Germinal center (tissue), 1 donor: ENCODE measurements at places on chromosomes 12 and 14.

DNA sequence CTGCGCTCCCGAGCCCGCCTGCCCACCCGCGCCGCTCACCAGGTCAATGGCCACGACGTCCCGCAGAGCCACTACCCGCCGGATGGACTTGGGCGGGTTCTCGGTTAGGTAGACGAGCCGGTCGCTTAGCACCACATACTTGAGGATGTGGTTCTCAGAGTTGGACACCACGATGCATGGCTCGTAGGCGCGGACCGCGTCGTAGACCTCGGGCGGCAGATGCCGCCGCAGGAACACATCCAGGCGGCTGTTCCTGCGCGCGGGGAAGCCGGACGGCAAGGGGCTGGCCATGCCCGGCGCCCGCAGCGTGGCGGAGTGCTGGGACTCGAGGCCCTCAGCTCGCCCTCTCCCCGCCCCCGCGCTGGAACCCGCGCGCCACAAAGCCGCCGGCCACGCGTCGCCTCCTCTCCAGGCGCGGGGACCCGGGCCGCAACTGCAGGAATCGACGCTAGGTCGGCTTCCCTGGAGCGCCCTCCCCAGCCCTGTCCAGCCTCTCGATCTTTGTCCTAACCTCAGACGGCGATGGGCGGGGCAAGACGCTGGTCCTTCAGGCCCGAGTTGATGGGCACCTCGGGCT lies at the start of gene C12orf56:
Gene C12orf56 (minus strand): TSS at position 484 of the 577 bp plus-strand sequence. CDS start 193 bp downstream, at position 291.
- DNase-seq, result no peak

DNA sequence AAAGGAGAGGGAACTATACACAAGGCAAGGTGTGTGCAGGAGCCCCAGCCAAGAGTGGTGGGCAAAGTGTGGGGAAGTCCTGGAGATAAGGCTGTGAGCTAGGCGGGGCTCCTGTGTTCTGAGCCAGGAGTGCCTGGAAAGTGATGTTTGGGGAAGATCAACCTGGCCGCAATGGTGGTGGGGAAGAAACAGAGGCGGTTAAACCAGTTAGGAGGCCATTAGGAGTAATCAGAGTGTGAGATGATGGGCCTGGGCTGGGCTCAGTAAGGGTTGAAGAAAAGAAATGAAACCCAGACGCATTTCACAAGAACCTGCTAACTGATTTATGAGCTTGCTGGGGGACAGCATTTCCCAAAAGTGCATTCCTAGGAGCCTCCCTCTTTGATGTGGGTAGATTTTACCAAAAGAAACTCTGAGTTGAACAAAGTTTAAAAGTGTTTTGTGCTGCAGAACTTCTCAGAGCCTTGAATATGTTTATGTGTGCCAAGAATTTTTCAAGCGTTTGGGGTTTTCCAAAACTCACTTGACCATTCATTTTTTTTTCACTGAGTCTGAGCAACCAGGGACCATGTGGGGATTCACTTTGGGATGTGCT lies 34.2 kb upstream of the LRP1-AS start:
- no peak for DNase-seq

- DNase-seq, result no peak
These were observed 8.6 kb downstream of the INF2 start for GRCh38 chr14:104697892-104698583.

DNA sequence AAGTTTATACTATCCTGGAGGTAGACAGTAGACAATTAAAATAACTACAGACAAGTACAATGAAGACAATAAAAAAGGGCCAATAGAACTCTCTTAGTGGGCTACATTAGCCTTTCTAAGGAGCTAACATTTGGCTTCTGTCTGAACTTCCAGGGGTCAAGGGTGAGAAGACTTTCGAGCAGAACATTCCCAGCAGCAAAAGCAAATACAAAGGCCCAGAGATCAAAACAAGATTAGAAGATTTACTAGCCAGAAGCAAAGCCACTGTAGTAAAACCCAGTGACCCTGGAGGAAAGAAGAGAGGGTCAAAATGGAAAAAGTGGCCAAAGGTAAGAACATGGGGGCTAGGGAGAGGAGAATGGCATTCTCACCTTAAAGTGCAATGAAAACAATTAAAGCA lies 63.2 kb downstream of the ATP2B1 start:
- no peak for DNase-seq

DNA sequence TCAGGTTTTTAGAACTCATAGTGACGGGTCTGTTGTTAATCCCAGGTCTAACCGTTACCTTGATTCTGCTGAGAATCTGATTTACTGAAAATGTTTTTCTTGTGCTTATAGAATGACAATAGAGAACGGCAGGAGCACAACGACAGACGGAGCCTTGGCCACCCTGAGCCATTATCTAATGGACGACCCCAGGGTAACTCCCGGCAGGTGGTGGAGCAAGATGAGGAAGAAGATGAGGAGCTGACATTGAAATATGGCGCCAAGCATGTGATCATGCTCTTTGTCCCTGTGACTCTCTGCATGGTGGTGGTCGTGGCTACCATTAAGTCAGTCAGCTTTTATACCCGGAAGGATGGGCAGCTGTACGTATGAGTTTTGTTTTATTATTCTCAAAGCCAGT lies 34.4 kb downstream of the PSEN1 start:
- no peak for DNase-seq

DNA sequence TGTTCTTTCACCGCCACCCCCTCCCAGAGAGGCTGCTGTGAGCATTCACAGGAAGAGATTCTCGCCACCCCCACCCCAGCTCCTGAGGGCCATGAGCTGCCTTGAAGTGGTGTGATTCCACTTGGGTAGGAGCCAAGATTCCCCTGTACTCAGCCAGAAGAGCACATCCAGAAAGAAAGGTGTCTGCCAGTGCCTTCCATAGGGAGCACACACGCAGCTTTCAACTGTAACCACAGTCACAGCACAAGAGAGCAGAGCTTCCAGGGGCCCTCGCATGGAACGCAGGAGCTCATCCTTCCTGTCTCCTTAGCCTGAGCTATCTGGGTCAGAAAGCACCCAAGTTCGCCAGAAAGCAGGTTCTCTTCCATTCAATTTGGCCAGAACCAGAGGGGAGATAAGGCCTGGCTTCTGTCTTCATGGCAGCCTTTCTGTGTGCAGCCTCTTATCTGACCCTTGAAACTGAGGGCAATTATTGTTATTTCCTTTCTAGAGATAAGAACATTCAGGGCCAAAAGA lies 66.6 kb upstream of the SCN8A start:
- no peak for DNase-seq

DNA sequence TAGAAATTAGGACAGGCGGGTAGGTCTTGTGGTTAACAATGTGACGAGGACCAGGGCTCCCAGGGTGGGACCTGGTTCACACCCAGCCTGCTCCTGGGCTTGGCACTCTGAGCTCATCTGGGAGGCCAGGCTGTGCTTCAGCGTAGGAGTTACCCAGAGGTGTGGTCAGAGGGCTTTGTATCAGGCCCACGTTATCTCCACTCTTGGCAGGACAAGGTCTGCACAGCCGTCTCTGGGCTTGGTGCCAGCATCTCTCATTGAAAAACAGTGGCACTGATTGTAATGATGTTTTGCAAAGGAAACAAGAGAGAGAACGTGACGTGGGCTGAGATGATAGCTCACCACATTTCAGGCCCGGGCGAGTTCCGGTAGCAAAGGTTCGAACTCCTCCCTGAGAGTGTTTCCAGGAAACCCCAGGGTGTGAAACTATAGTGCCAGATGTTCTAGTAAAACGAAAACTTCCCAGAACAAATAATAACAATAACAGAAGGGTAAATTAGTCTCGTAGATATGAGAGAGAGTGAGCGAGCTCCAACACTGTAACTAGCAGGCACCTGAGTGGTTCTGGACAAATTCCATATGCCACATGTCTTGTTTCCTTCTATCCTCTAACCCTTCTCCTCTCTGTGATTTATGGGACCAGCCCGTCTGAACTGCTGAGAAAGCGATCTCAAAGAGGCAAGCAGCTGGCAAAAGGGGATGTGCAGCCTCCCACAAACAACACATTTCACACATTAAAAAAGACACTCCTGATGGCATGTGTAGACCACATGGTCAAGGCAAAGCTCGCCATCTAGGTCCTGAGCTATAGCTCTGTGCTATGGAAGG lies 227.3 kb downstream of the KTN1 start:
- no peak for DNase-seq

GRCh38 chr12:120584343-120585149 lies 3.3 kb upstream of the POP5 start:
- peak; percentile 55 for DNase-seq

- DNase-seq, result no peak
These were observed 8.4 kb downstream of the ANO6 start for GRCh38 chr12:45224311-45224710.

- DNase-seq, result no peak
These were observed 88.4 kb downstream of the MYF5 start for GRCh38 chr12:80805106-80805505.

DNA sequence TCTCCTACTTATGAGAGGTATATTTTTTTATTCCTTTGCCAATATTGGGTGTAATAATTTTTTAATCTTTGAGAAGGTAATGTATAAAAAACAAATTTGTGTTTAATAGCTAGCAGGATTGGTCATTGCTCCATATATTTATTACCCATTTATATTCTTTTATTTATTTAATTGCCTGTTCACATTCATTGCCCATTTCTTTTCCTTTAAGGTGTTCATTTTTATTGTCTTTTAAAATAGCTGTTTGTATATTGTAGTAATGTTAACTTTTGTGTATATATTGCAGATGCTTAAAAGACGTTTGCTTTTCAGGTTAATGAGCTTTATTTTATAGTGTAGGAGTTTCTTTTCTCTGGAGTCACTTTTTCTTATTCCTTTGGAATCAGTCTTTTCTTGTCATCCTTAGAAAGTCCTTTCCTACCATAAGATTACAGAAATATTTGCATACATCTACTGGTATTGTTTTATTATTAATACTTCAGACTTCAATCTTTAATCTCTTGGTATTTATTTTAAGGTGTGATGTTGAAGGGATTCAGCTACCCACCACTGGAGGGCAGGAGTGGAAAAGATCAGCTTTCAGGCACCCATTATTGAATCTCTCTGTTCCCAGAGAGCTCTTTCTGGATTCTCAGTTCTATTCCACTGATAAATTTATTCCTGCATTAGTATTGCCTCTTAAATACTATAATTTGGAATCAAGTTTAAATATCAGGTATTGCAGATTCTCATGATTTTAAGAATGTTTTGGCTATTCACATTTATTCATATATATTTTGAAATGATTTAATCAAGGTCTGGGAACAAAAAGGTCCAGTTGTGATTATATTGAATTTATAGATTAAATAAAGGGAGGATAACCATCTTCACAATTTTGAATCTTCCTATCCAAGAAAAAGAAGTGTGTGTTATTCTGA lies 17.3 kb downstream of the PPM1A start:
- DNase-seq, result peak; percentile 35

- peak; percentile 92 for DNase-seq
These were observed at the start of gene CFL2 for GRCh38 chr14:34714320-34715126. Gene CFL2 (minus strand): TSS chr14:34714593. CDS start chr14:34714540, 53 bp downstream.

- no peak for DNase-seq
These were observed 91.0 kb upstream of the EEA1 start for GRCh38 chr12:93019975-93020630.

GRCh38 chr12:78759367-78759766 lies 105.2 kb upstream of the SYT1 start:
- no peak for DNase-seq

GRCh38 chr12:70190262-70191010 lies 52.8 kb upstream of the CNOT2 start:
- DNase-seq, result no peak

DNA sequence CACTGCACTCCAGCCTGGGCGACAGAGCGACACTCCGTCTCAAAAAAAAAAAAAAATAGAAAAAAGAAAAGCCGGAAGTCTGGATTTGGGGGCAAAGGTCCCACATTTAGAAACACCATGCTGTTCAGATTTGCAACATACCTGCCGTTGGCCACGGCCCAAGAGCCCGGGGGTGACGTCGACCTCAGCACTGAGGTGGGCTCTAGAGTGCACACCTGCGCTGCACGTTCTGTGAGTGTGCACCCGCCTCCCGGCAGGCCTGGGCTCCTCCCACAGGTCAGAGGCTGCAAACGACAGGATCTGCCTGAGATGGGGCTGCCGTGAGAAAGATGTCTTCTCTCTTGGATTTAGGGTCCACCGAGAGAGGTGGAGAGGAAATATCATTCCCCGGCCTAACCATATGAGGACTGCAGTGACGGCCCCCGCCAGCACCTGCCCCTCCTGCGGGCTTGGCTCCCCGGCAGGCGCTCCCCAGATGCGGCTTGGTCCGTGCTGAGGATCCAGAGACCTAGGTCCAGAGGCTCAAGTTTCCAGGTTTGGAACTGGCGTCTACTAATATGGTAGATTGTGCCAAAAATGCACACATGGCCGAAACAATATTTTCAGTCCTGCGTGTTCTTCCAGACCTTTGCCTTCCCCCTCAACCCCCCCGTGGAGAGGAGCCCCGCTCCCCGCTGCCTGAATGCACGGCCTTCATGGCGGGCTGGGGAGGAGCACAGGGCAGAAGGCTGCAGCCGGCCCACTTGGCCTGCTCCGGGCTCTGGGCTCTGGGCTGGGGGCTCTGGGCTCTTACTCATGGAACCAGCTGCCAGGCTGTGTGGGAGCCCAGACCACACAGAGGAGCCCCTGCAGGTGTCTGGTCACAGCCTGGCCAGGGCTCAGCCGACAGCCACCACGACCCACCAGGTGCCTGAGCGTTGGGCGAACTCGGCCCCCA lies 58.8 kb upstream of the FBRSL1 start:
- DNase-seq, result no peak

DNA sequence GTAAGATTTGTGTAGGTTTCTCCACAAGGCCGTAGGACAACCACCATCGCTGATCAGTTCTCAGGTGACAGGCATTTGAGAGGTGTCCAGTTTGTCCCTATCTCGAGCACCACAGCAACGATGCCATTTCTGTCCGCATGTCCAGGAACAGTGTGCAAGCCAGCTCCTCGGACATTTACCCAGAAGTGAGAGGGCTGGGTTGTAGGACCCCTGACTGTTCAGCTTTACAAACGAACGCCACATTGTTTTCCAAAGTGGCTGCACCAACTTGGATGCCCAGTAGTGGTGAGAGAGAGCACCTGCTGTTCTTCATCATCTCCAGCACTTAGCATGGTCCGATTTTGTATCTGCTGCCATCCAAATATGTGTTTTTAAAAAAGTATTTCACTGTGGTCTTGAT lies 38.6 kb downstream of the CYP46A1 start:
- no peak for DNase-seq

- peak; percentile 5 for DNase-seq
These were observed 55.7 kb downstream of the VRK1 start for GRCh38 chr14:96852823-96853422.

DNA sequence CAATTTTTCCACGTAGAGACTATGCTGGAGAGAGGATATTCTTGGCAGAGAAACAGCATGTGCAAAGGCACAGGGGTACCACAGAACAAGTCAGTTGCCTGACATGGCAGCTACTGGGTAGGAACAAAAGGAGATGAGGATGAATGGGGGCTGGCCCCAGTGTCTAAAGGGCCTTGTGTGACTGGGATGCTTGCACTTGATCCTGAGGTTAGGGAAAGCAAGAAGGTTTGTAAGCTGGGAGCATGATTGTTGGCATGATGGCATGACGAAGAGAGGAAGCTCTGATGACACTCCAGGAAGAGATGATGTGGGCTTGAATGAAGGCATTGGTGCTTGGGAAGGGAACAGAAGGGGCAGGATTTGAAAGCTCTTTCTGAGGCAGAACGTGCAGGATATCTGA lies 139.1 kb downstream of the ZFP36L1 start:
- no peak for DNase-seq
